ENCODE measurements at places on chromosomes 2 and 18. TPM values are rescaled to one million over a fixed set of nuclear protein-coding genes. Genes with fewer than 3 reads are reported as not detected.

DNA sequence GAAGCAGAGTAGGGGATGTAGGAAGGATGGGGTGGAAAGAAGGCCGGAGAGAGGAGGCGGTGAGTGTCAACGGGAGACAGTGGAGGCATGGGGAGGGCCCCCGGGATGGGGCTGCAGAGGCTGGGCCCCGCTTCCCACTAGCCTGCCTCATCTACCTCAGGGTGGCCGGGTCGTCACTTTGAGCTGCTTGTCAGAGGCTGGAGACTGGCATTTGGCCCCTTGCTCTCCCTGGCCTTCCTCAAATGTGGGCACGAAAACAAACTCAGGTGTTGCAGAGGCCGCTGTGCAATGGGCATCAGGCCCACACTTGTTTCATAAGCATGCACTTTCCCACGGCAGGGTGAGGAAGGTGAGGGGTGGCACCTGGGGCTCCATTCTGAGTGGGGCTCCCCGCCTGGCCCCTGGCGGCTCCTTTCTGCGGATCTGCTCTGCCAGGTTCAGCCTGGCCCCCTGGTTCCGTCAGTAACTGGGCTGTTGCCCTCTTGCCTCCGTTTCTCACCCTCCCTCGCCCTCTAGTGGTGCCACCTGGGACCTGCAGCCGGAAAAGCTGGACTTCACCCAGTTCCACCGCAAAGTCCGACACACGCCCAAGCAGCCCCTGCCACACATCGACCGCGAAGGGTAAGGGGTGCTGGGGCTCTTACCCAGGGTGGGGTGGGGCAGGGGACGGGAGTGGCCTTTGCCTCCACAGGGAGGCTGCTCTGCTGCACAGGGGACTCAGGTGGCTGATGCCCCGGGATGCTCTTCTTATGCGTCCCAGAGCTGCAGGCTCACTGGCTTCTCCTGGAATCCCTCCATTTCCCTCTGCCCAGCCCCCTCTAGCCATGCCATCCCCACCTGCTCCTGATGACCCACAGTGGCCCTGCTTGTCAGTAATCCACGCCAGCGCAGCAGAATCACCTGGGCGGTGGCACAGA is 125.4 kb downstream of the CTIF start:
- DNase-seq: peak; percentile 88

DNA sequence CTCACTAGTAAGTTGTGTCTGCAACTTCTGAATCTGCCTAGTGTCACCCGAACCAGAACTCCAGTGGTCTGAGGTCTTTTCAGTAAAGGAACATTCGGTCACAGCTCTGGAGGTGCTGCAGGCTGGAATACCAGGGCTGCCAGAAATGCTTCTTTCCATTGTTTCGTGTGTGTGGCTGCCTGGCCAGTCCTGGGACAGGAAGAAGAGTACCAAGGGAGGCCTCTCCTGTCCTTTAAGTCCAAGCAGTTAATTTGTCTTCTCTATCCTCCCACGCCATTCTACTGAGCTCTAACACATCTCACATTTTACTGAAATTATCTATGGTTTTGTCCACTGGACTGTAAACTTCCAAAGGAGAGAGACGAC is 196.0 kb downstream of the LNPK start:
- no peak for DNase-seq

- DNase-seq: no peak
Observed at GRCh38 chr2:51760441-51760840, 728.5 kb upstream of the NRXN1 start.

- no peak for DNase-seq
Observed at GRCh38 chr2:21642647-21643046, 518.9 kb downstream of the TDRD15 start.

DNA sequence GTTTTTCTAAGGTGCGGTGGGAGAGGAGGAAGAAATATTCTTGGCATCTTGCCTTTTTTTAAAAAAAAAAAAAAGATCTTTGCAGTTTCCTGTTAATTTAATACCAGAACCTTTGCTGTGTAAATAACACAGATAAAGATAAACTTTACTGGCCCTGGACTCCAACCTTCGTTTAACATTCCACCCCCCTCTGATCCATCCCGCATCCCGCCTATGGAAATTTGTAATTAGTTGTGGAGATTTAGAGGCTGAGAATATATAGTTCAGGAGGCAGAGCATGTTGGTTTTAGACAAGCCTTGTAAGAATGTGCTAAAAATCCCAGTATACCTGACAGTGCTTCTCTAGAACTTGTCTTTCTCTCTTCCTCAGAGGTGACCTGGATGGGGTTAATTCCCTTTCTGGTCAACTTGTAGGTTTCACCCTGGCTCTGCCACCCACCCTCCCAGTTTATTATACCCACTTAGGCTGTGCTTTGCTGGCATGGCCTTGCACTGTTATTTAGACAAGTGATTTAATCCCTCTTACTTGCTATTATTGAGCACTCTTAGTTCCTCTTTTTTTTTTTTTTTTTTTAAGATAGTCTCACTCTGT is 2.9 kb upstream of the C2orf72 start:
- no peak for DNase-seq

GRCh38 chr2:219452361-219453317 is 18.0 kb downstream of the SPEG start:
- no peak for DNase-seq

GRCh38 chr2:105556366-105556765 is 157.5 kb upstream of the FHL2 start:
- DNase-seq: no peak

DNA sequence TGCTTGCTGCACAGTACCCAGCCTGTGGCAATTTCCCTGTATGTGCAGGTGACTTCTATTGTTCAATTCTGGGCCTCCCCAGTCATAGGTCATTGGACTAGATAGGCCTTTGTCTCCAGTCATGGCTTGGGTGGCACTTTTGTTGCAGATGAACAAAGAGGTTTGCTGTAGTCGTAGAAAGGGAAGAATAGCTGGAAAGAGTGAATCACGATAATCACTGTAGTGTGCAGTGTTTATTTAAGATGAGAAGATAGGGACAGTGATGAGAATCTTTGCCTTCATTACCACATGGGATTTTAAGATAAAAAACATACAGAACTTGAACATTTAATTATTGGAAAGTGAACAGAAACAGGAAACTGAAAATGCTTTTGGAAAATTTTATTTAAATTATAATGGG is 156.1 kb upstream of the CYRIA start:
- DNase-seq: no peak

- no peak for DNase-seq
Observed at GRCh38 chr18:72868585-72869225, 918 bp upstream of the NETO1 start.

GRCh38 chr2:137828624-137829023 is 135.6 kb upstream of the HNMT start:
- no peak for DNase-seq

GRCh38 chr2:10835052-10835970 is 22.7 kb upstream of the PDIA6 start:
- DNase-seq: peak; percentile 80

- DNase-seq: no peak
Observed at GRCh38 chr2:74052732-74053710, 68.3 kb downstream of the TET3 start.

- no peak for DNase-seq
Observed at GRCh38 chr2:30974092-30974491, 164.1 kb downstream of the GALNT14 start.

- no peak for DNase-seq
Observed at GRCh38 chr2:224645722-224646121, 60.6 kb upstream of the CUL3 start.

DNA sequence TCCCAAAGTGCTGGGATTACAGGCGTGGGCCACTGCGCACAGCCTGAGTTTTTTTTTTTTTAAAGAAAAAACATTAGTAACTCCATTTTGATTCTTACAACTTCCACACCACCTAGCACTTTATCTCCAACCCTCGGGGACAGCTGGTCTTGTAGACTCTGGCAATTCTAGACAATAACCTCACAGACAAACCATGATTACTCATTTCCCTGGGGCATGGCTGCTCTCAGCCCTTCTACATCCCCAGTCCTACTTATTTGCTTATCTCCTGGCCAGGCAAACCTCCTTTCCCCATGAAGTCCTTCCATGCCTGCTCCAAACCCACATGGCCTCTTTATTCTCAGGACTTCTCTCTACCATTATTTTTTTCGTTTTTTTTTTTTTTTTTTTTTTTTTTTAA is 91.1 kb downstream of the ACTR3 start:
- DNase-seq: no peak

DNA sequence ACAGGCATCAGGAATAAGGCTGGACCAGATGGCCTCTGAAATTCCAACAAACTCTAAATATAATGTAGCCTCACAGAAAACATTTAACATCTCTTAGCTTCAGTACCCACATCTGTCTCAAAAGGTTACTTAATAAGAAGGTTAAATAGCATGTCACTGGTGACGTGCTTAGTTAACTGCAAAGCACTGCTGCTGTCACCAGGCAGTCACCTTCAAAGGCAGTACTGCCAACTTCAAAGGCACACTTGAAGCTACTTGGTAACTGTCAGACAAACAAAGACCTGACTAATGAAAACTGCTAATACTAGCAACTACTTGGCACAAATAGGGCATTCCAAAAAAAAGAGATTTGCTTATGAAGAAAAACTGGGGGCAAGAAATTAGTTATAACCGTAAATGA is 36.2 kb downstream of the EPG5 start:
- DNase-seq: no peak

DNA sequence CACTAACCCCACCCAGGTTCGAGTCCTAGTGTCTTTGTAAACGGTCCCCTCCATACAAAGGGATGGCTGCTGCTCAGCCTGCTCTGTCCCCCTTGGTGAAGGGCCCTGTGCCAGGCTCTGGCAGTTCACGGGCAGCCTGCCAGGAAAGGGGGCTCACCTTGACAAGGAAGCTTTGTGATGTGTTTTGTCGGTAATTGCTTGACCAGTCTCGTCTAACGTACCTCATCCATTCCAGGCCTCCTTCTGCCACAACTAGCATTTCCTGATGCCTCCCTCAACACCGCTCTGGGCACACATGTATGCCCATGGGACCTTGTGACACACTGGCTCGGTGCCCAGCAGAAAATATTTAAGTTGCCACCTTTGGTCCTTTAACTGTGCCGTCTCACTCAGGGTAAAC is 171.9 kb downstream of the KLHL29 start:
- DNase-seq: no peak

GRCh38 chr2:224922142-224922727 is 120.0 kb downstream of the DOCK10 start:
- DNase-seq: no peak

- no peak for DNase-seq
Observed at GRCh38 chr2:142966284-142966683, 88.8 kb downstream of the KYNU start.

GRCh38 chr2:212915121-212915782 is 236.2 kb downstream of the IKZF2 start:
- no peak for DNase-seq

DNA sequence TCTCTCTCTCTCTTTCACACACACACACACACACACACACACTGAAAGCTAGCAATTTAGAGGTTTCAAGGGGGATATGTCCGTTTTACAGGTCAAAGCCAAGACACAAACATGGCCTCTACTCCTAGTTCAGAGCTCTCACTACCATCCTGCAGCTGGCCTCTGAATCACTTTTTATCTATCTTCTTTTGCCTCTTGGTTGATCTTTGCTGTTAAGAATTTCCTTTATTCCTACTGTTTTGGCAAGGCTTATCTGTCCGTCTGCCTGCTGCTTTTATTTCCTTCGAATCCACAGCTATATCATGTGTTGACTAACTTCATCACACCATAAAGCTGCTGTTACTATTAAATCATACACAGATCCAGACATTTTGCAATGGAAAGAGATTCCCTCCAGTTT is 543.0 kb downstream of the PLCL1 start:
- DNase-seq: no peak

DNA sequence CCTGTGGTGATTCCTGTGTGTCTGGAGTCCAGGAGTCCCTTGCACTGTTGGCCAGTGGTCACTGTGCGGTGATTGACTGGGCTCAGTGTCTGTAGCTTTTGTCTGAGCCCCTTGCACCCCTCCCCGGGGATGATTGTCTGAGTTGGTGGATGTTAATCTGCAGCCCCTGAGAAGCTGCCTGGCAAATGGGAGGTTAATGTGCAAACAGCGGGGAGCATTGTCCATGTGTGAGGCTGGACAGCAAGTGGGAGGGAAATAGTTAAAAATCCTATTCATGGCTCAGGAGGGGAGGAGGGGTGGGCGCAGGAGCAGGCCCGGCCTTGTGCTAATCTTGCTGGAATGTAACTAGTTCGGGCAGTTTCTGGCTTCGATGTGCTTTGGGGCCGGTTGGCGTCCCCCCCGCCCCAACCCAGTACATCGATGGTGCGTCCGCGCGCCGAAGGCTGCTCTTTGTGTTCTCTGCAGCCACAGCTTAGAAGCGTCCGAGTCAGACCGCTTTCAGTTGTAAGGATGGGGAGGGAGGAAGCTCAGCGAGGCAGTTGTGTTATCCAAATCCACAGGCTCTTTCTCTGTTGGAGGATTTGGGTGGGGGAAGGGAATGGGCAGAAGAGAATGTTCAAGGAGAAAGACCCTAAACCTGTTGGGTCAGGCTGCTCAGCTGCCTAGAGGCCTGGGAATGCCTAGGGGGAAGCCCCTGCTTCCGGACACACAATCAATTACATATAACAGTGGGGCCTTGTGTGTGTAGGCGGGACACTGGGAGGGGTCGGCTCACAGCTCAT is 71.8 kb downstream of the TGOLN2 start:
- DNase-seq: no peak

DNA sequence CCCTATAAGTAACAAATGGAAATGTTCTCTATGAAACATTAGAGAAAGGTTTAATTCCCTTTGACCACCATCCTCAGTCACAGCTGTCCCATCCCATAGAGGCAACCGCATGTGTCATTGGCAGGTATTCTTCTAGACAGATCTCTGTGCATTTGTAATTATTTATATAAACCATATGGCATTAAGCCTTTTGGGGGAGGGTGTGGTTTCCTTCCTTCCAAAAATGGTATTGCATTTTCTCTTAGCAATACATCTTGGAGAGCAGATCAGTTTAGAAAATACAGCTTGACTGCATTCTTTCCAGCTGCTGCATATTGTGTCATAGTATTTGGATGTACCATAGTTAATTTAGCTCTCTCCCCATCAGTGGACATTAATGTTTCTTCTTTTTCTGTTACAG is 57.7 kb downstream of the LCLAT1 start:
- no peak for DNase-seq

DNA sequence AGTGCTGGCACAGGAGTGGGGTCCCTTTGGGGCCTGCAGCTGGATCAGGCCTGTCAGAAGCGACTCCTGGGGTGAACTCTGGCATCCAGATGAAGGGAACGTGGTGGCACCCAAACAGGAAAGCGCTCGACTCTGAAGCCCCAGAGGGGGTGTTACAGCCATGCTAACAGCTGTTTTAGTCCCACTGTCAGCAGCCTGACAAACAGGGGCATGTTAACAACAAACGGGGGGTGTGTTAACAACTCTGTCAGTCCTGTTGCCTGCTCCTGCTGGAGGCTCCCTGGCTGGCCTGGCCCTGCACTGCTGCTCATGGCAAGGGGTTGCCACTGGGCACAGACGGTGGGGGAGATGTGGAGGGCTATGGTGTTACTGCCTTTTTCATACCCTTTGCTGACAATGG is 2.6 kb upstream of the RNU2-63P start:
- no peak for DNase-seq

Gene GNLY
- 8.4 TPM for total RNA-seq

Gene EEF1B2
- 315 TPM for total RNA-seq

Gene IL36A
- not detected for total RNA-seq

Gene GPATCH11
- total RNA-seq: 8.9 TPM

Gene DSG2
- total RNA-seq: 10.8 TPM

Gene CFAP65
- total RNA-seq: 0.18 TPM

Gene C1D
- 18.5 TPM for total RNA-seq

Gene VWC2L
- total RNA-seq: not detected

Gene ALPP
- not detected for total RNA-seq

Gene GCG
- not detected for total RNA-seq

Gene APOB
- total RNA-seq: 2.9 TPM

Gene UPP2
- total RNA-seq: not detected

Gene TLX2
- not detected for total RNA-seq

Gene LYG2
- not detected for total RNA-seq

Gene GATA6
- total RNA-seq: 5.3 TPM

Data from sciatic nerve (tissue), 2 donors.